ENCODE measurements at places on chromosomes 5 and 9.

GRCh38 chr5:112390327-112390726 lies 28.8 kb downstream of the EPB41L4A start:
- no peak for DNase-seq

GRCh38 chr5:160423099-160423498 lies 1.4 kb downstream of the PTTG1 start:
- DNase-seq, result no peak

DNA sequence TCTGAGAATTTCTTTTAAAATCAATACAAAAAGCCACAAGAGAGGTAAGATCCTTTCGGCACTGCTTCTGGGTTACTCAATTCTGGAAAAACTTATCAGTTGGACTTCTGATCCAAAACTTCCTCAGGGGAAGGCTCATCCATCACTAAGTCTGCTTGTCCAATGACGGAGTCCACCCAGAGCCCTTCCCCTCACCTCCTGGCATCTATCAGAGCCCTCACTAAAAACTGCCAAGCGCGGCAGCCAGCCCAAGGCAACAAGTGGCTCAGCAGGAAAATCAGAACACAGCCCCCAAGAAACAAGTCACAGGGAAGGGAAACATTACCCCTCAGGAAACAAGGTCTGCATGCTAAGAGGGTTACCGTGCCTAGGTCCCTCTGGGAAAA lies 869 bp upstream of the ESM1 start:
- DNase-seq, result no peak

GRCh38 chr5:88772047-88772446 lies 110.9 kb downstream of the MEF2C start:
- DNase-seq, result no peak

DNA sequence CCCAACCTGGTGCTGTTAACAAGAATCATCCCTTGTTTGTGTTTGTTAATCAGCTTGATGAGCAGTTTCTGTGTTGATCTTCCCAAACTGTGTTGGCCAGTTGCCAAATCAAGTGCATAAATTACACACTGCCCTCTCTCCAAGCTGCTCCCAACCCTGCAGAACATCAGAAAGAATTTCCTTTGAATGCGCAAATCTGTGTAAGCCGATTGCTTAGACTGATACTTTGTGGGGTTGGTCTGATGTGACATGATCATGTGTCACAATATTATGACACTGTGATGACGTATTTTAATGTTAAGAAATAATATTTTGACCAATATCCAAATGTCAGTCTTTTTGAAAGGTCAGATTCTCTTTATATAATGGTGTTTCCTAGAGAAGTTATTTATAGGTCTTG lies 766.4 kb upstream of the WWC1 start:
- no peak for DNase-seq

GRCh38 chr9:87223392-87224246 lies 274.0 kb upstream of the DAPK1 start:
- DNase-seq, result no peak

- DNase-seq, result no peak
Observed at GRCh38 chr5:141633871-141634561, 2.6 kb downstream of the HDAC3 start.

- DNase-seq, result no peak
Observed at GRCh38 chr5:37490120-37490810, 111.1 kb downstream of the WDR70 start.

DNA sequence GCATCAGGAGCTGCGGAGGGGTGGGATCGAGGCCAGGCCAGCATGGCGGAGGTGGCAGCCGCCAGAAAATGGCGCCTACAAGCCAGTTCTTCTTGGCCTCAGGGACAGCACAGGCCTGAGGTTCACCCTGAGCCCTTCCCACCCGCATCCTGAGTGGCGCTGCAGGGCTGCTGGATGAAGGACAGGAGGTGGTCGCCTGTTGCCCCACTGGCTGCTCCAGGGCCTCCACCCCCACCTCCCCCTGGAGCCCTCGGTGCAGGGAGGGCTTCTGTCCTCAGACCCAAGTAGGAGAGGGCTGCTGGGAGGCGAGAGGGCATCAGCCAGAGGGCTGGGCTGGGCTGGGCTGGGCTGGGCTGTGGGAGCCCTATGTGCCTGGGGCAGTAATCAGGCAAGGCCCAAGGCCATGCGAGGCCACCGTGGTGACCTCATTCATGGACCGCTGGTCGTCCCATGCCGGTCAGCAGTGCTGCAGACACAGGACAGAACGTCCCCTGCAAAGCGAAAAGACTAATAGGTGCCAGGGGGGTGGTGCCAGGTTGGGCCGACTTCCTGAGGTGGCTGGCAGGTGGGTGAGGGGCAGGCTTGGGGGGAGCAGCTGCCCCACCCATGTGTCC lies 13.8 kb downstream of the GPSM1 start:
- DNase-seq, result no peak

- DNase-seq, result no peak
Observed at GRCh38 chr5:170681013-170681433, 102.5 kb upstream of the GABRP start.

- DNase-seq, result no peak
Observed at GRCh38 chr9:90698871-90699440, 56.3 kb upstream of the DIRAS2 start.

DNA sequence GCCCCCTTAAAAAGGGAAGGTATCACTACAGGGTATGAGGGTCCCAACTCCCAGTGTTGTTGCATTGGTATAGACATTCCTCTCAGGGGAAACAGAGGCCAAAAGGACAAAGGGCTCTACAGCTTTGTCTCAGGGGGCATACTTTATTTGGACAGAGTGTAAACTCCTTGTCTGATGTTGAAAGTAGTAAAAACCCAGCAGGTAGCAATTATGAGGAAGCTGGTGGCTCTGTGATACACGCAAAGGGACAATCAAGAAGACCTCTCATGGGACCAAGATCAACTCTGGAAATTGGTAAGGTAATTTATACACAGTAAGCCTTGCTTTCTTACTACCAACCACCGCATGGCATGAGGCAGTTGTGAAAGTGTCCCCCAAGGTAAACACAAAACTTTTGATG lies 764.6 kb downstream of the CDH12 start:
- DNase-seq, result no peak

GRCh38 chr5:159427180-159428012 lies 97.1 kb upstream of the IL12B start:
- no peak for DNase-seq

GRCh38 chr5:119017994-119018393 lies 29.6 kb upstream of the DTWD2 start:
- DNase-seq, result no peak

DNA sequence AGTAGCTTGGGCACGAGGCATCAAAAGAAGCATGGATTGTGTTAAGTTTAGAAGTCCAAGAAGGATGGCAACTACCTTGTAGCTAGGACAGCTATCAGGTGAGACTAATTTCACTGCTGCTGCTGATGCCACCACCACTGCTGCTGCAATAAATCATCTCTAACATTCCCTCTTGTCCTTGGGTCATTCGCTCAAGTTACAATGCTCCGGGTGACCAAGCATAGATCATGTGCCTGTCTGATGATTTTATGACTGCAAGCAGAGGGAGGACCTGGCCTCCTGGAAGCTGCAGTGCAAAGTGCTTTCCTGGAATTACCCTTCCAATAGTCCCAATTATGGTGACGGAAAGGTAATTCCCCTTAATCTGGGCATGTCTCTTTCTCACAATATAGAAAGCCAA lies 334.4 kb downstream of the PRELID2 start:
- no peak for DNase-seq

DNA sequence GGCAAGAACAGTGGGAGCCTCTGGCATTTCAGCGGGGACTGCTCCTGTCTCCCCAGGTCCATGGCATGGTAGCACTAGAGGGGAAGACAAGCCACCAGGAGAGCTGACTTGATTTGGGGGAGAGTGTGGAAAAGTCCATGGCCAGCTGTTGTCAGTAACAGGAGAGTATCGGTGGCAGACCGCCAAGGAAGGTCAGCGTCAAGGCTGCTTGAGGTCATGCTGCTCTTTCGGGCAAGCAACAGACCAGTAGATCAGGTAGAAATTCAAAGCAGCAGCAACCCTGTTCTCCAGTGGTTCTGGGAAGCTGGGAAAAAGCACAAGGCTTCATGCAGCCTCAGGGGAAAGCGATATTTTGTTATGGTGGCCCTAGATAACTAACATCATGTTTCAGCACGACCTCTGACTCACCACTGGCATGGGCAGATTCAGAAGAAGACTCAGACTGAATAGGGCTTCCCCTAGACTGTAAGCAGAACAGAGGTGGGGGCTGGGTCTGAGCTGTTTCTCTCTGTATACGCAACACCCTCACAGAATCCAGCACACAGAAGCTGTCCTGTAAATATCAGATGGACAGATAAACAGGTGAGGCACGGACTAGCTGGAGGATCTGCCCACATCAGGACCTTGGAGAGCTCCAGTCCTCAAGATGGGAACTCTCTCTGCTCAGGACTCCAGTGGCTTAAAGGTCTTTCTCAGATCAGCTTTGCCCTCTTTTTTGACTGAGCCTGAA lies 35.2 kb upstream of the PLEKHG4B start:
- DNase-seq, result no peak

DNA sequence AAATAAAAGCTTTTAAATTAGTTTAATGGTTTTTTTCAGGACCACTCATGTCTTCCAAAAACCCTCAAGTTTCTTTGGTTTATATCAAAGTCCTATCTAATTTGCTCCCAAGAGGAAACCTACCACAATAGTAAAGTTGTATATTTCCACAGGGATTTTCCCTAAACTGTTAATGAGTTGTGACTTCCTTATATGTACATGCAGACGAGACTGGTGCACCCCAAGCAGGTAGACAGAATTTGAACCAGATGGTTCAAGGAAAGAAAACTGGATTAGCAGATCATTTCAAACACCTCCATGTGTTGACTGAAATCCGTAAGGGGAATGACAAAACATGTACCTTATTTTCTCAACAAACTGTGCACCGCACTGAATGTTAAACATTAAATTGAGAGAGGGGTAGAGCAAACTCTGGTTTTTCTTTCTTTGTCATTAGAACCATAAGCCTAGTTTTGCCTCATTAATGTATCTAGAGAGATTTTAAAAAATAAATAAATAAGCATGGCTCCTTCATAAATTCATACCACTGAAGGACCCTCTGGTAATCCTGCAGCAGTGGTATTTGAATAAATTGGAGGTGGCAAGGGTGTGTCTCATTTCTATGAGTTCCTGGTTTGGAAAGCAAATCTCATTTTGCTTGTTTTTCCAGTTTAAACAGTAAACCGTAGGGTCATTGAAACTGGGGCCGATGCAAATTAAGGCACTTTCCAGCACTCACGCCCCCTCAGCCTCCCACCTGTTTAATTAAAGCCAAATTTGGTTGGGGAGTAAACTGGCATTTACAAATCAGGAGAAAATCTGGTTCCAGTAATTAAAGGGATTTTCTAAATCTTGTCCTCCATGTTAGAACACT lies 51.1 kb downstream of the ENC1 start:
- DNase-seq, result no peak

GRCh38 chr9:122016744-122017143 lies 76.4 kb downstream of the TTLL11 start:
- peak; percentile 36 for DNase-seq

DNA sequence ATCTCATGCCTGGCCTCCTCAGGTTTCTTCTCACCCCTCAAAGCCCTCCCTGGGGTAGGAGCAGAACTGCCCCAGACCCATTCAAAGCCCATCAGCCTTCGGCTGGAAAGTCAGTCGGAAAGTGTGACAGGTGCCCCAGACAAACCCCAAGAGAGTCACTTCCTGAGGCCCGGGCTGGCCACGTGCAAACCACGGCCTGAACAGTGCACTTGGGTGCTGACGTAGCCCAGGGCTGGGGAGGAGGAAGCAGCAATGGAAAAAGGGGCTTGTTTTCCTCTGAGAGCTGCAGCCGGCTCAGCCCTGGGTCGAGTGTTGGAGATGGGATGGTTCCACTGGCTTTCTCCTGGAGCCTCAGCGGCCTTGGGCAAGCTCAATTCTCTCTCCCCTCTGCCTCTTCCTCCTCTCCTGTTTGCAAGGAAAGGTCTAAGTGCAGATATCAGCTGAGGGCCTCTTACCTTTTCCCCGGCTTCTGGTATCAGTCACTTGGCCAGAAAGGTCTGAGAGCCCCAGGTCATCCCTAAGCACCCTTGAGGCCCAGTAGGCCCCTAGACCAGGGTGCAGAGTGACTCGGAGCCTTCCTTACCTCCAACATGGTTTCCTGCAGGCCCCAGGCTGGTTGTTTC lies 5.9 kb upstream of the EGR1 start:
- no peak for DNase-seq

DNA sequence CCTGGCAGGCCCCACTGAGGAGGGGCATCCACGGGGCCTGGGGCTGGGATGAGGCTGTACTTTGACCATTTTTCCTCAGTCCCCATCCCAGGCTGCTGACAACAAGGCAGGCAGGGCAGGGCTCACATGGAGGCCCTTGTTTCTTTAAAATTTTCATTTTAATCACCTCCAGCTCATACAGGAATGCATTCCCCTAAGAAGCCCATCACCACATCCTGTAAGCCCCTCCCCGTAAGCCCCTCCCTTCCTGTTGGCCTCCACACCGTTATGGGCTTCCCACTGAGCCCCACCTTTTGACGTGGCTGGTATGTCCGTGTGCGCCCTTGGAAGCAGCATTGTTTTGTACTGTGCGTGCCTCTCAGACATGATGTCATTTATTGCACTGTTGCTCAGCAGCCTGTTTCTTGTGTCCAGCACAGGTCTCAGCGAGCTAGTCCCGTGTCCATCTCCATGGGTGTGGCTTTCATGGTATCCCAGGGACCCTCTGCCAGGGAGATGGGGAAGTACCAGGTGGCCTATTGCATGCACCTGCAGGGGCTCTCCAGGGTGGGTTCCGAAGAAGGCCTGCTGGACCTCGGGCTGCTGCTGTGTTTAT lies 22.4 kb downstream of the PHF2 start:
- DNase-seq, result no peak

DNA sequence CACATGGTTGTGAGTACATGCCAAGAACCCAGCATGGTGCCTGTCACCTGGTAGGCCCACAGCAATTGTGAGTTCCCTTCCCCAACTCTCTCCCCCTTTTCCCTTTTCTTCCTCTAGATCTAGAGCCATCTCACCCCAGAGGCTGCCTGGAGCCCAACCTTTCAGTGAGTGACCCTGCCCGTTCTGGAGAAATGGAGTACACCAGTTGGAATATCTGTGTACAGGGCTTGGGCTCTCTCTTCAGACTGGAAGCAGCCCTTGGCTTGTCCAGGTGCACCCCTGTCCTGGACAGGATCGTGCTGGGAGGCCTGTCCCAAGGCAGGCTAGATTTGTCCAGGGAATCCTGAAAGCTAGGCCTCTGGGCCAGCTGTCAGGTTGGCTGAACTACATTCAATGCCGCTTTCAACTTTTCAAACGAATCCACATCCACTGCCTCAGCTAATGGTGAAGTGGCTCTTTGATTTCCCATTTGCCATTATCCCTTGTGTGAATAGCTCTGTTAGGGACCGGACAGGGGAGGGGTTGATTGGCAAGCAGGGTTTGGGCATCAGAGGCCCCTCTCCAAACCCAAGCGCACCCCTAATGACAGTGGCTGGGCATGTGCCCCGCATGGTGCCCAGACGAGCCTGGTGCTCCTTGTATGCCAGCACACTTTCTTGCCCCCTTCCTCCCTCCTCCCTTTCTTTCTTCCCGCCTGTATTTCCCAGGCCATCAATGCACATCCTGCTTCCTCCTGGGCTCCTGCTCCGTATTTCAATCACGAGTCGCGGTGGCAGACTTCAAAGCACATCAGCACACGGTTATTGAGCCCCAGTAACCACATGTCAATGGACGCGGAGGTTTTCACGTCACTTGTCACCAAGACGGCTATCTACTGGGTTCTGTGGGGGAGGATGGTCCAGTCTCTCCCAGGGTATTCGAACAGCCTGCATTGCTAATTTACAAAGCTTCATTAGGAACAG lies 211.2 kb downstream of the DAB2IP start:
- DNase-seq, result no peak

GRCh38 chr9:94101162-94101853 lies 17.0 kb downstream of the PTPDC1 start:
- DNase-seq, result no peak

Data from midbrain (tissue), 1 donor.